ENCODE measurements at places on chromosomes 3 and 15. TPM values are rescaled to one million over a fixed set of nuclear protein-coding genes. Genes with fewer than 3 reads are reported as not detected.

Gene NRROS
- total RNA-seq: 1.1 TPM

DNA sequence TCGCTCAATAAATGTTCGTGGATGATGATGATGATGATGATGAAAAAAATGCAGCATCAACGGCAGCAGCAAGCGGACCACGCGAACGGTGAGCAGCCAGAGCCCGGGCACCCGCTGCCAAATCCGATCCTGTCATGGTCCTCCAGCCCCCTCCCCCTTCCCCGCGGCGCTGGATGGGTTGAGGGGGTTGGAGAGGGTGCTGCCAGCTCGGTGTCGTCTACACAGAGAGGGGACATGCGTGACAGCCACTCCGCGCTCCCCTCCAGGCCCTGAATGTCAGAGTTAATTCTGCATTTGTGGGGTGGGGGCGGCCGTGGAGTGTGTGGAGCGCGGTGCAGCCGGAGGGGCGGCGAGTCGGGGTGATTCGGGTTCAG lies 722 bp downstream of the CACNA1D start:
- DNase-seq: peak; percentile 63

DNA sequence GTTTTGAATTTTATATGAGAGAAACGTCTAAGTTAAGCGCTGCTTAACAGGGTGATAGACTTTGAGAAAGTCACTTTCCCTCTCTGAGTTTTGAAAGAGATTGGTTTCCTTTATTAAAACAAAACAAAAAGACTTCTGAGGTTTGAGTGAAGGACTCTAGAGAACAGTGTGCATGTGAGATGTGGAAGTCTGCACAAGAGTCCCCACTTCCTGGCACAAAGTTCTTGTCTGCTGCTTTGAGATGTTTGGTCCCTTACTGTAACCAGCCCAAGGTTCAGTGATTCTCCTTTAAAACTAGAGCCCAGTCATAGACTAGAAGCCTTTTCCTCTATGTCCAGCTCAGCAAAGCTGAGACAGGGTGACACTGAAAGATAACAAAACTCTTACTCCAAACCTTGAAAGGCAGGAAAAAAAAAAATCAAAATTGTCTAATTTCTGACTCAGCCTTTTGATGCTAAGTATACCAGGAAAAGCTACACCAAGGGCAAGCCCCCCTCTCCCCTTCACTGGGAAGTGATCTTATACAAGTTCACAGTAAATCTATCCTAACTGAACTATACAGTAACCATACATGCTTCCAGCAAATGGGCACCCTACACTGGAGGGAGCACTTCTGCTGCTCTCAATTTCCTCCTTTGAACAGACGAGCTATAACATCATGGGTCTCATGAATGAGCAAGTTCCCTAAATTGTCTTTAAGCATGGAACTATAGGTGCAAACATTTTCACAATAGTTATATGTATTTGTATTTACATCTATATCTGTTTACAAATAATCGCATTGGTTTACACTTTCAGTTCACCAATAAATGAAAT lies 2.3 kb downstream of the POPDC2 start:
- no peak for DNase-seq

GRCh38 chr3:17945799-17946399 lies 203.5 kb upstream of the TBC1D5 start:
- DNase-seq: no peak

DNA sequence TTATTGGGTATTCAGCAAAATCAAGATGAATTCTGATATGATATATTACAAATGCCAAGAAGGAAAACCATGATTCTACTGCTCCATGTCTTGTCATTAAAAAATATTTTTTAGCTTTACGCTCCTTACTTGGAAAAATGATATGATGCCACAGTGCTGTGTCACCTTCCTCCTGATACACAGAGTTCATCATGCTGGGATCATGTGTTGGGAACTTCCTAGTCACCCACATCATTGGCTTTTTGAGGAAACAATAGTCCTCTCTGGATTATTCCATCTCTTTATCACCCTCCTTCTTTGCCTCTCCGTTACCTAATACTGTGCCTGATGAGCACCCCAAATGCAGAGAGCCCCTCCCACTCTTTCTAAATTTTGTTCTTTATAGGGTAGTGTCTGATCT lies 94.3 kb upstream of the PFN2 start:
- DNase-seq: no peak

Gene GOLGA8T
- total RNA-seq: 0.31 TPM

Gene CPN2
- 14.3 TPM for total RNA-seq

Gene EAF2
- total RNA-seq: 8.4 TPM

DNA sequence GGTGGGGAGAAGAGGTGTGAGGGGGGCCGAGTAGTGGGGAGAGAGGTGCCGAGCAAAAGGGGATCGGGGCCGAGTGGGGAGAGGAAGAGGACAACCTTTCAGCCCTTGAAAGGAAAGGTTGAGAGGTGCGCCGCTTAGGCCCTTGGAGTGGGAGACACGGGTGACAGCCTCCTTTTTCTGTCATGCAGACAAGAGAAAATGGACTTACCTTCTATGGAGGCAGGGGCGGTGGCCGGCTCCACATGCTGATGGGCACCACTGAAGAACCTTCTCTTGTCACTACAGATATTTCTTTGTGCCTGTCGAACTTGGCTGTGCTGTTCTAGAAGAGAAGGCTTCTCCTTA lies 421 bp downstream of the KLHL18 start:
- no peak for DNase-seq

- DNase-seq: no peak
These were observed 695.4 kb downstream of the FHIT start for GRCh38 chr3:60555686-60556354.

Gene LRTM1
- not detected for total RNA-seq

DNA sequence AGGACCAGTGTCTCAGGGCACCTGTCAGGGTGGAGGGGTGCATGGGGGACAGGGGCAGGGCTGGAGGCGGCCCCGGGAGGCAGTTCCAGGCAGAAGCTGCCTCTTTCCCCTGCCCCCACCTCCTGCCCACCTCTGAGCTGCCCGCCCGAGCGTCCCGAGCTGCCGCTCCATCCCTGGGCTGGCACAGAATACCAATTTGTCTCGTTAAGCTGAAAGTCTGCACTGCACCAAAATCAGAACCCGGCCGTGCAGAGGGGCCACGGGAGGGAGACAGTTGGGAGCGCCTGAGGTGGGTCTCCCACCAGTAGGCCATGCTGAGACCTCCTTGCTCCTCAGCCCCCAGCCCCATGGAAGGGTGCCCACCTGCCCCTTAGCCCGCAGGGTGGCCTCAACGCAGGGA lies 1.3 kb upstream of the ATP2B2 start:
- no peak for DNase-seq

- no peak for DNase-seq
These were observed 340.6 kb downstream of the PTPRG start for GRCh38 chr3:61901986-61902385.

GRCh38 chr3:116298151-116298550 lies 147.1 kb downstream of the LSAMP start:
- DNase-seq: no peak

Gene CTDSPL
- total RNA-seq: 27.7 TPM

GRCh38 chr3:160707187-160707794 lies 30.3 kb downstream of the ARL14 start:
- peak; percentile 63 for DNase-seq

DNA sequence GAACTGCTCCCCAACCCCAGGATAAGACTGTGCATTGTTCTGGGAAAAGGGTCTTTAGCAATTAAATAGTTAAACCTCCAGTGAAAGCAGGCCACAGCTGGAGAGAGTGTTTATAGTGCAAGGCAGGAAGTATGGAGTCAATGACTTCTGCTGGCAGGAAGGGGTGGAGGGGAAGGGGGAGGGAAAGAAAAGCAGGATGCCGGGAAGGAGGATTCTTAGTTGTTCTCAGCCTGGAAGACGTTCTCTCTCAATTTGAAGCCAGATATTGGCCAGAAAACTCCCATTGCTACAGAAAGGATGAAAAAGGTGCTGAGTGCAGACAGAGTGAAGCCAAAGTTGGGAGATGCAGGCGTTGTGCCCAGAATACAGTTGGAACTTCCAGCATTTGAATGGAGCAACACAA lies 35.7 kb upstream of the ACTL6A start:
- peak; percentile 57 for DNase-seq

Gene DENND4A
- total RNA-seq: 51.8 TPM

Gene ST8SIA2
- total RNA-seq: 0.67 TPM

GRCh38 chr3:186532598-186533072 lies 11.5 kb downstream of the CRYGS start:
- DNase-seq: no peak

Gene GOLGA8G
- total RNA-seq: not detected
